CD14-positive monocyte (primary cell): ENCODE measurements at places on chromosomes 4 and X. TPM values are rescaled to one million over a fixed set of nuclear protein-coding genes. Genes with fewer than 3 reads are reported as not detected.
A peak's percentile ranks its signal among the peaks of the same experiment; 100 is the strongest.

- no peak overlapping the region for H3K27ac ChIP-seq
- peak; percentile 71 for DNase-seq
- peaks cover 24% of the 10 kb centered on the region for H3K4me1 ChIP-seq
- no peaks in the 10 kb centered on the region for H3K27me3 ChIP-seq
- H3K4me3 ChIP-seq = no peak overlapping the region
Measured at GRCh38 chrX:39149761-39150160, 348.5 kb downstream of the MID1IP1 start.

- peaks cover 91% of the 10 kb centered on the region for H3K27me3 ChIP-seq
- no peak overlapping the region for H3K4me3 ChIP-seq
- no peak overlapping the region for H3K27ac ChIP-seq
- no peaks in the 10 kb centered on the region for H3K36me3 ChIP-seq
Measured at GRCh38 chr4:2103127-2103842, 44.2 kb downstream of the NAT8L start.

DNA sequence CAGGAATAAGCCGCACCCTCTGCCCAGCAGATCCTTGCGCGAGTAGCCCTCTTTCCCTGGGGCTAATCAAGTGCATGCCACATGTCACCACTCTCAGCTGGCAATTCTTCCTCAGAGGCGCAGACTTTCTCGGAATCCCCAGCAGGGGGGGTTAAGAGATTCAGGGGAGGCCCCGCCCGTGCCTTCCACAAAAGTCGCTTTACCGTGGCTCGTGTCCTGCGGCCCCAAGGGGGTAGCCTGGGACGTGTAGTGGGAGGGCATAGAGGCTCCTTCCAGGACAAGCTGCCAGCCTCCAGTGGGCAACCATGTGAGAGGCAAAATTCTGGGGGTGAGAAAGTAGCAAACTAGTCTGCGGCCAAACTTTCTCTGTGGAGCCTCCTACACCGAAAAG is 652 bp downstream of the SRPX start:
- peaks cover 41% of the 10 kb centered on the region for H3K27me3 ChIP-seq
- peaks cover 11% of the 10 kb centered on the region for H3K4me1 ChIP-seq
- peak overlapping the region; percentile 57 for H3K4me3 ChIP-seq
- H3K27ac ChIP-seq = no peak overlapping the region

DNA sequence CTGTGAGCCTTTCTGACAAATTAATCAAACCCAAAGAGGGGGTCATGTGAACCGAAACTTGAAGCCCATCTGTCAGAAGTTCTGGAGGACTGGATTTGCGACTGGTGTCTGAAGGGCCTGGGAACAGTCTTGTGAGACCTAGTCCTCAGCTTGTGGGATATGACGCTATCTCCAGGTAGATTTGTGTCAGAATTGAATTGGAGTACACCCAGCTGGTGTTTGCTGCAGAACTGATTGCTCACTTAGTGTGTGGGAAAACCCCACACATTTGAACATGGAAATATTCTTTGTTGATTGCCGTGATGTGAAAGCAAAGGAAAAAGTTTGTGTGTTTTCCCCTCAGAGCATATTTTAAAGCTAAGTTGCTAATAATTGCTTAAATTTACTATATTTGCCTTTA is 30.3 kb upstream of the TMSB15B start:
- H3K27ac ChIP-seq = no peak overlapping the region
- H3K27me3 ChIP-seq = no peaks in the 10 kb centered on the region
- no peak for DNase-seq
- no peak overlapping the region for H3K4me3 ChIP-seq
- no peaks in the 10 kb centered on the region for H3K4me1 ChIP-seq

GRCh38 chr4:121510341-121510874 is 129.6 kb upstream of the QRFPR start:
- H3K4me3 ChIP-seq = no peak overlapping the region
- no peaks in the 10 kb centered on the region for H3K36me3 ChIP-seq
- H3K27me3 ChIP-seq = no peaks in the 10 kb centered on the region
- H3K4me1 ChIP-seq = no peaks in the 10 kb centered on the region
- no peak overlapping the region for H3K27ac ChIP-seq

- H3K4me3 ChIP-seq = no peak overlapping the region
- H3K36me3 ChIP-seq = no peaks in the 10 kb centered on the region
- no peak overlapping the region for H3K27ac ChIP-seq
- H3K4me1 ChIP-seq = no peaks in the 10 kb centered on the region
Measured at GRCh38 chrX:152878976-152879755, 18.7 kb upstream of the ZNF185 start.

GRCh38 chr4:118348886-118349285 is 3.9 kb downstream of the PRSS12 start:
- H3K36me3 ChIP-seq = no peaks in the 10 kb centered on the region
- peaks cover 25% of the 10 kb centered on the region for H3K27me3 ChIP-seq
- no peak overlapping the region for H3K27ac ChIP-seq
- DNase-seq = no peak
- H3K4me1 ChIP-seq = peaks cover 10% of the 10 kb centered on the region
- no peak overlapping the region for H3K4me3 ChIP-seq

CLNK gene
- not detected for polyA plus RNA-seq

PLK4 gene
- polyA plus RNA-seq = 0.52 and 0.65 TPM in 2 replicates

CPEB2 gene
- 1.6 TPM for polyA plus RNA-seq

LCORL gene
- polyA plus RNA-seq = 9.6 TPM

AR gene
- not detected for polyA plus RNA-seq

TRIML2 gene
- polyA plus RNA-seq = not detected
